ENCODE measurements at places on chromosomes 5 and 9. TPM values are rescaled to one million over a fixed set of nuclear protein-coding genes. Genes with fewer than 3 reads are reported as not detected.

The DND1 gene
- 2.5 TPM for total RNA-seq

The ADAMTS12 gene
- 2.2 TPM for total RNA-seq

The APC gene
- 39.1 TPM for total RNA-seq

The FST gene
- total RNA-seq, result 3.8 TPM

The RORB gene
- 6.5 TPM for total RNA-seq
